ENCODE measurements at places on chromosomes 6 and 20.
A peak's percentile ranks its signal among the peaks of the same experiment; 100 is the strongest.

- no peak for DNase-seq
These were observed 25.8 kb downstream of the HLA-A start for GRCh38 chr6:29968130-29968529.

GRCh38 chr20:7248281-7249201, 481.1 kb downstream of the BMP2 start:
- no peak for DNase-seq

- peak; percentile 64 for DNase-seq
These were observed 100.7 kb downstream of the ANKRD60 start for GRCh38 chr20:58127701-58128111.

GRCh38 chr6:37058084-37058586, 52.7 kb downstream of the FGD2 start:
- DNase-seq, result no peak

- DNase-seq, result no peak
These were observed 298.4 kb downstream of the TRDN start for GRCh38 chr6:123338394-123338793.

- no peak for DNase-seq
These were observed 628.8 kb upstream of the SLC35B3 start for GRCh38 chr6:9064156-9064555.

DNA sequence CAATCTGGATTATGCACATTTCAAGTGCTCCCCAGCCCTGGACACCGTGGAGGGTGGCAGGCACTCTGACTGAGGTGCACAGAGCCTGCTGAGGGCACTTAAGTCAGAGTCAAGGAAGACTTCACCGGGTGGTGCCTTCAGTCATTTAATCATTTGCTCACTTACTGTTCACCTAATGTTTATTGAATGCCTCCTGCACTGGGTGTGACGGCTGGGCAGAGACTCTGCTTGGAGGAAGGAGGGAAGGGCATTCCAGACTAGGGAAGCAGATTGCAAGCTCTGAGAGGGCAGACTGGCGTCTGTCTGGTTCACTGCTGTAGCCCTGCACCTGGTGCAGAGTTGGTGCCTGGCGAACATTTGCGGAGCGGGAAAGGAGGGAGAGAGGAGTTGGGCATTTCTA, 54.2 kb upstream of the FAM83D start:
- DNase-seq, result no peak

- no peak for DNase-seq
These were observed 18.2 kb downstream of the PPARD start for GRCh38 chr6:35360349-35361138.

GRCh38 chr6:43582911-43583310, 6.9 kb downstream of the POLH start:
- DNase-seq, result no peak

- DNase-seq, result no peak
These were observed 714.6 kb downstream of the CD109 start for GRCh38 chr6:74410630-74411029.

DNA sequence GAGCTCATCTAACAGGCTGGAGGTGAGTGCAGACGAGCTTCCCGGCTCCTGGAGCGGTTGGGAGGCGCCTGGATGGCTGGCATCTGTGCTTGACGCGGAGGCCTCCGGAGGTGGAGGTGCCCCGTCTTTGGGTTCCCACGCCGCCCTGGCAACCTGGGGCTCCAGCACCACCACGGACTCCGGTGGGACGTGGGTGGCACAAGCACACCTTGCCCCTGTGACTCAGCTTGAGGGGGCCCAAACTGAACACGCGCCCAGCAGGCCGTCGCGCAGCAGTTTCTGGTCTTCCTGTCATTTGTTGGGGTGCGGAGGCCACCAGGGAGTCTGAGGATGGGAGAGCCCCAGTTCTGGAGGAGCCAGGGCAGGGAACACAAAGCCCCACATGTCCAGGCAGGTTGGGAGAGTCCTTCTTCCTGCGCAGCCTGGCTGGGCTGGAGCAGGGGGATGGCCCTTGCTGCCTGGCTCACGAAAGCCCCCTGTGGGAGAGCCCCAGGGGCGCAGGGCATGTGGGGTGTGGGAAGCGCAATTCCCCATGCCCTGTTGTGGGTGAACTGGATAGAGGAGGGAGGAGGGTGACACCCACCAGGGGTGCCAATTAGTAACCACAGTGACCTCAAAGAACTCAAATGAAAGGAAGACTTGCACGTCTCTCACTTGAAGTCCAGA, 1378.6 kb upstream of the DEFB115 start:
- DNase-seq, result no peak

GRCh38 chr20:8858181-8858787, 210.6 kb upstream of the PLCB4 start:
- no peak for DNase-seq

Measured in NCI-H2081 (cell line).